ENCODE measurements at places on chromosomes 3 and 15.

GRCh38 chr3:172341482-172342059, 106.7 kb downstream of the GHSR start:
- no peak for DNase-seq

- DNase-seq, result no peak
Observed at GRCh38 chr15:46879032-46879770, 838.1 kb upstream of the SEMA6D start.

GRCh38 chr15:67178569-67179210, 75.8 kb downstream of the AAGAB start:
- no peak for DNase-seq

GRCh38 chr3:99250272-99250671, 348.8 kb upstream of the DCBLD2 start:
- no peak for DNase-seq

GRCh38 chr3:15303728-15304127, 28.7 kb downstream of the SH3BP5 start:
- no peak for DNase-seq

GRCh38 chr15:67892559-67893377, 52.9 kb upstream of the RNU6-1 start:
- no peak for DNase-seq

DNA sequence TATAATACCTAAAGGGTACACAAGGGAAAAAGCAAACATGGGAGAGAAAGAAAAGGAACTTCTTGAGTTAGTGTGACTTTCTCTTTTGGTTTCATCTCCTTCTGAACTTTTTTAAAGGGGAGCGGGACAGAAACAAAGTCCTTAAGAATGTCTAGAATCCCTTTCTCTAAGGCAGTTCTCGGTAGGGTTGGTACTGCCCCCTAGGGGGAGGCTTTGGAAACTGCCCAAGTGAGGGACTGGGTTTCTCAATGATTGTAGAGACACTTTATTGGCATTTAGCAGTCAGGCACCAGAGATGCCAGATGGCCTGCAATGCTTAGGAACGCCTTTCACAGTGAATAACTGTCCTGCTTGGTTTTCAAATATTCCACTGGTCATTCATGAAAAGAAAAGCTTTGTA, 172.7 kb downstream of the WDR72 start:
- DNase-seq, result no peak

GRCh38 chr3:171765511-171765887, 44.8 kb downstream of the PLD1 start:
- DNase-seq, result no peak

- DNase-seq, result no peak
Observed at GRCh38 chr3:21407743-21408142, 343.3 kb downstream of the ZNF385D start.

GRCh38 chr15:50278496-50278895, 13.0 kb upstream of the HDC start:
- DNase-seq, result no peak

DNA sequence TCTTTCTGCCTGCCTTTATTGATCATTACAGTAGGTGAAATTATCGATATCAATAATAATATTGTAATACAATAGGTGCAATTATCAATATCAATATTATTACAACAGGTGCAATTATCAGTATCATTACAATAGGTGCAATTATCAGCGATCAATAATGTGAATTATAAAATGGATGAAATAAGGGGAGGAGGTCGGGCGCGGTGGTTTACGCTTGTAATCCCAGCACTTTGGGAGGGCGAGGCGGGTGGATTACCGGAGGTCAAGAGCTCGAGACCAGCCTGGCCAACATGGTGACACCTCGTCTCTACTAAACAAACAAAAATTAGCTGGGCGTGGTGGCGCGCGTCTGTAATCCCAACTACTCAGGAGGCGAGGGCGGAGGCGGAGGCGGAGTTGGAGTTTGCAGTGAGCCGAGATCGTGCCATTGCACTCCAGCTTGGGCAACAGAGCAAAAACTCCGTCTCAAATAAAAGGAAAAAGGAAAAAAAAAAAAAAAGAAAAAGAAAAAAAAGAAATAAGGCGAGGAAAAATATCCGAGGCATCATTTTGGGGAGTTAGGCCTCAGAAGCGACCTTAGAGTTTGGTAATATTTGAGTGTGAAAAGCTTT, 611 bp upstream of the BNIP2 start:
- DNase-seq, result peak; percentile 27

DNA sequence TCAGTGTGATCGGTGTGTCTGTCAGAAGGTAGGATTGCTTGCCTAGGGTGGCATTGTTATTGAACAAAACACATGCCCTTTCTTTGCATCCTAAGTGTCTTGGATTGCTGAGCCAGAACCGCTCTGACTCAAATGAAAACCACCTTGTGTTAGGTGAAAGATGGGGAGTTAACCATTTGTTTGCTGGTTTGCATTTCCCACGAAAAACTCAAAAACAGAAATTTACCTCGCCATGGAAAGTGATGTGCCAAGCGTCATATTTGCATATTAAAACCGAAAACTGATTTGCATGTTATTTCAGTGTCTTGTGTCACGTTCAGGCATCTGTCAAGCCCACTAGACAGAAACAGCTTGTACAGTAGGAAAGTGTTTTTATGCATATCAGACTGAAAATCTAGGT, 474.6 kb upstream of the TPRG1 start:
- no peak for DNase-seq

DNA sequence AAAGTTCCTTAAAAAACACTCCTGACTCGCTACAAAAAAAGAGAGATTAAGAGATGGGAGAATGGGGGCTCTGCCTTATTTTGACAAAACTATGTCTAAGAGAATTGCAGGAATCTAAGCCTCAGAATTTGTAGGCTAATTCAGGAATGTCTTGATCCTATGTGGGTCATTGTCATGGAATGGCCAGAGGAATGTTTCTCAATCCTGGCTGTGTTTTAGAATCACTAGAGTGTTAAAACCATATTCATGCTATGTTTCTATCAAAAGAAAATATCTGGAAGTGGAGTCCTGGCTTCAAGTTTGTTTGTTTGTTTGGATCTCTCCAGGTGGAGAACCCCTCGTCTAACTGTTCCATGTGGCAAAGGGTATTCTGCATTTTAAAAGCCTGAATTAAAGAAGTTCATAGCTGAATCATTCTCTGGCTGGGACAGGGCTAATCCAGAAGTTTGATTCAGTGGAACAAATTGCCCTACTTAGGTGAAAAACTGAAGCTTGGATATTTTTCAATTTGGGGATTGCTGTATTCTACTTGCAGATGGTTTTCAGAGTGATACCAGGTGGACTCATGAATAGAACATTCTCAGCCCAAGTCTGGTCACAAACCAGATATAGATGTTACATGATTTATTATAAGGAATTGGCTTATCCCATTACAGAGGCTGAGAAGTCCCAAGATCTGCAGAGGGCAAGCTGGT, 28.2 kb downstream of the GJD2 start:
- DNase-seq, result no peak

- DNase-seq, result no peak
Observed at GRCh38 chr15:95503640-95504225, 826.8 kb upstream of the NR2F2 start.

DNA sequence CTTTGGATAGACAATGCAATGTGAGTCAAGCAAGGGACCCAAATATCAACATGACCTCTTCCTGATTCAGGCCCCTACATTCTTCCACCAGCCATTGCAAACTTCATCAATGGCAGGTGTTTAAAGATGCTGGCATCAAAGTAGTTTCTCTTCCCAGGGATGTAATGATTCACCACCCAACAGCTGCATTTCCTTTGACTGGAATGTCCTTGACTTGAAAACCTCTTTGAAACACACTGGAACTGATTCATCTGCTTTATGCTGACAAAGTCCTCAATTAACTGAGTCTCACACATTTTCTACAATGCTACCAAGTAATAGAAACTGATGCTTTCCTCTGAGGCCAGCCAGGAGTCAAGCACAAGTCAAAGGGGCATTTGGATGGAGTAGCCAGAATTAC, 385.5 kb downstream of the GBE1 start:
- DNase-seq, result no peak

GRCh38 chr3:46979958-46980497, 562 bp downstream of the NBEAL2 start:
- DNase-seq, result no peak

GRCh38 chr15:98914626-98915025, 93.0 kb downstream of the PGPEP1L start:
- DNase-seq, result no peak

DNA sequence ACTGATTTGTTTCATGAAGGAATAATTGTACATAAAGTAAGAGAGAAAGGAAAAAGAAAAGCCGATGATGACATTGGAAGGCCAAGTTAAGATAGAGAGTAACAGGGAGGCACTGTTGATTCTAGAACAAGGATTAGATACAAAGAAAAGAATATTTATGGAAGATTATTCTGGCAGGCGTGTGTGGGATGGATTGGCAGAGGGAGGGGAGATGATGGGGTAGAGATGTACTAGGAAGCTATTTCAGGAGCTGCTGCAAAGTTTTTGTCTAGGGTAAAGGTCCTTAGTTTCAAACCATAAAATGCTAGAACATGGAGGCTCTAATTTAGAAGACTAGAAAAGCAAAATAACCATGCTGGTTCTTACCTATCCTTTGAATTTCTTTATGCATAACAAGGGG, 280.0 kb upstream of the LRRN1 start:
- DNase-seq, result no peak

DNA sequence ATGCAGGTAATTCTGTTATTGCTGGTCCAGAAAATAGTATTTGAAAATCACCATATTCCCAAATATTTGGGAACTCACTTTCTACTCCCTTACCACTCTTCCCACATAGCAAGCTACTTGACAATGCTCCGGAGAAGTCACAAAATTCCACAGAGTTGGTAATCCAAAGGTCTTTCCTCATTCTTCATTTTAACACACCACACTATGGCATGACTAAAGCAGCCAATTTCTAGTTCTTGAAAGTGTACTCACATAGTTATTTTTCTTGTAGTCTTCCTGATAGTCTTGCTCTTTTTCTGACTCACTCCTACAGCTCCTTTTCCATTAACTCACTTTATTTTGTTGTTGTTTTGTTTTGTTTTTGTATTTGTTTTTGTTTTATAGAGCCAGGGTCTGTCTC, 67.2 kb downstream of the MYO9A start:
- no peak for DNase-seq

- no peak for DNase-seq
Observed at GRCh38 chr3:80086426-80086825, 318.6 kb upstream of the ROBO1 start.

- DNase-seq, result no peak
Observed at GRCh38 chr3:53174346-53175250, 13.6 kb downstream of the PRKCD start.

DNA sequence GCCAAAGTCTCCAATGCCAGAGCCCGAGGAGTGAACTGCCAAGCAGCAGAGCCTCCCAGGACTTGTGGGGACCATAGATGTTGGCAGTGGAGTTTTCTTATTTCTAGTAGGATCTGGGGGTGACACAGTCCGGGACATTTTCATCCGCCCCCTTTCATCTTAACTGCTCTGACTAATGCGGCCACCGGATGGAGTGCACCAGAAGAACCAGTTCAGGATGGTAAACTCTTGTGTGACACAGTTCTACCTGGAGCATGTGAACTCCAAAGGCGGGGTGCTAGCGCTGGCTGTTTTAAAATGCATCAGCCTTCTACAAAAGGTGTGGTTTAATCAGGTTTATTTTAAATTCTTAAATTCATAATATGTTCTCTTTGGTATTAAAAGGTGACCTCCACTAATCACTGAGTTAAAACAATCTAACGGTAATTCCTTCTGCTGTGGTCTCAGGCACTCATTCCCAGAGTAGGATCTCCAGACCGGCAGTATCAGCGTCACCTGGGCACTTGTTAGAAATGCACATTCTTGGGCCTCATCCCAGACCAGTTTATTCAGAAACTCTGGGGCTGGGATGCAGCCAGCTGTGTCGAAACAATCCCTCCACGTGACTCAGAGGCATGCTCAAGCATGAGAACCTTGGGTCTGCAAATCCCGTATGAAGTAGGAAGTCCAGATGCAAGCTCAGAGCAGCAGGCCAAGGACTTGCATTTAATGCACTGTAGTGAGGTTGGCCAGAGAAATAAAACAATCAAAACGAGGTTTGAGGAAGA, 105.5 kb downstream of the GABRB3 start:
- DNase-seq, result no peak

DNA sequence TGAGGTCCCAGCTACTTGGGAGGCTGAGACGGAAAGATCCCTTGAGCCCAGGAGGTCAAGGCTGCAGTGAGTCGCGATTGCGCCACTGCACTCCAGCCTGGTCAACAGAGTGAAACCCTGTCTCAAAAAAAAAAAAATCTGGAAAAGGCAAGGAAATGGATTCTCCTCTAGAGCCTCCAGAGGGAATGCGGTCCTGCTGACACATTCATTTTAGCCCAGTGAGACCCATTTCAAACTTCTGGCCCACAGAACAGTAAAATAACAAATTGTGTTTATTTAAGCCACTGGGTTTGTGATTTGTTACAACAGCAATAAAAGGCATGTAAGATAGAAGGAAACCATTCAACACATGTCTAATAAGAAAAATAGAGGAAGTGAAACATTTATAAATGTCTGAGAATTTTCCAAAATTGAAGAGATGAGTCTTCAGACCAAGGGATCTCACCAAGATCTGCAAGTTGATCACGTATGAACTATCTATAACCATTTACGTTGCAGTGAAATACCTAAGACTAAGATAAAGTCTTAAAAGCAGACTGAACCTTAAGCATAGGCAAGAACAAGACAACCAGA, at the start of gene HTR3E:
Gene HTR3E (plus strand): TSS at position 254 of the 573 bp plus-strand sequence. CDS start 466 bp downstream, outside the sequence.
- no peak for DNase-seq

- DNase-seq, result no peak
Observed at GRCh38 chr3:114886905-114887304, 260.2 kb downstream of the ZBTB20 start.

- no peak for DNase-seq
Observed at GRCh38 chr15:91515188-91515754, 338.2 kb upstream of the SLCO3A1 start.

DNA sequence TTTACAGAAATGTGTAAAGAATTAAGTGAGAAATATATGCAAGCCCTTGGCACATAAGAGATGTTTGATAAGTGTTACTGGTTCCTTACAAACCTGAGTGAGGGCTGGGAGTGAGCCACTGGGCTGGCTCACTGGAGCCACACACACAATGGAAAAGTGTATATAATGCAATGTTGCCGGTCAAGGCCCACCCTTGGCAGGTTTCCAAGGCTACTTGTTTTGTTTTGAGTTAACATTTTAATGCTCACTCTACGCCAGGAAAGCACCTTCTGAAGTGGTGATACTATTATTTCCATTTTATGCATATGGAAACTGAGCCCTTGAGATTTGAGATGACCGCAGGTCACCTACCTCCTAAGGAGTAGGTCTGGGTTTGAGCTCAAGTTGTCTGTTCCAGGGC, 71.8 kb upstream of the FHIT start:
- no peak for DNase-seq

- DNase-seq, result no peak
Observed at GRCh38 chr3:31132132-31132769, 237.8 kb upstream of the GADL1 start.

DNA sequence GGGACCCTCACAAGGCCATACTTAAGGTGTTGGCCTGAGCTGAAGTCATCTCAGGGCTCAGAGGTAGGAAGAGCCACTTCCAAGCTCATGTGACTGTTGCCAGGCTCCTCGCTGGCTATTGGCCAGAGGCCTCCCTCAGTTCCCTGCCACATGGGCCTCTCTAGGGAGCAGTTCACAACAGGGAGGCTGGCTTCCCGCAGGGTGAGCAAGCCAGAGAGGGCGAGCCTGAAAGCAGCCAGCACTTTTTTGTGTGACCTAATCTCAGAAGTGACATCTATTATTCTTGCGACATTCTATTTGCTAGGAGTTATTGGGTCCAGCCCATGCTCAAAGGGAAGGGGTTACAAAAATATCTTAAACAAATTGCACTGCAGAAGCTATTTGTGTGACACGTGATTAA, 201.4 kb downstream of the SSR3 start:
- DNase-seq, result no peak
